ENCODE measurements at places on chromosomes 3 and 15. TPM values are rescaled to one million over a fixed set of nuclear protein-coding genes. Genes with fewer than 3 reads are reported as not detected.

DUSP7 gene
- 2.9 TPM for total RNA-seq

PRRT3 gene
- 5.5 TPM for total RNA-seq

C2CD4A gene
- total RNA-seq, result not detected

ZDHHC3 gene
- total RNA-seq, result 86.8 TPM

SNRPN gene
- 49.3 TPM for total RNA-seq

DNA sequence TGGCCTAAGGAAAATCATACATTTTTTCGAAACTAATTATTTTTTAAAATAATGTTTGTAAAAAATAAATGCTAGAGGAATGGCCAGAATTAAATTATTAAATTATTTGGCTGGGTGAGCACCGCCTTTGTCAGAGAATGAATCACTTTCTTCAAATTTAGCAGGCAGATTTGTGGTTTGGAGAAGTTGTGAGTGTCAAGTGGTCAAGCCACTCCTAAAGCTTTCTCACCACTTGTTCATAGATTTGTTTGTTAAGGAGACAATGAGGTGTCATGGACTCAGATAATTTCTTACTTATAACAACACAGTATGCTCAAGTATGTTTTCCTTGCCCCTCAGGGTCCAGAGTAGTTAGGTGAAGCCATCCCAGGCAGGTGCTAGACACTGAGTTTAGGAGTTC is 196.2 kb downstream of the TUSC7 start:
- no peak for DNase-seq

GRCh38 chr15:25241241-25241801 is 197.5 kb downstream of the UBE3A start:
- DNase-seq, result no peak

DNA sequence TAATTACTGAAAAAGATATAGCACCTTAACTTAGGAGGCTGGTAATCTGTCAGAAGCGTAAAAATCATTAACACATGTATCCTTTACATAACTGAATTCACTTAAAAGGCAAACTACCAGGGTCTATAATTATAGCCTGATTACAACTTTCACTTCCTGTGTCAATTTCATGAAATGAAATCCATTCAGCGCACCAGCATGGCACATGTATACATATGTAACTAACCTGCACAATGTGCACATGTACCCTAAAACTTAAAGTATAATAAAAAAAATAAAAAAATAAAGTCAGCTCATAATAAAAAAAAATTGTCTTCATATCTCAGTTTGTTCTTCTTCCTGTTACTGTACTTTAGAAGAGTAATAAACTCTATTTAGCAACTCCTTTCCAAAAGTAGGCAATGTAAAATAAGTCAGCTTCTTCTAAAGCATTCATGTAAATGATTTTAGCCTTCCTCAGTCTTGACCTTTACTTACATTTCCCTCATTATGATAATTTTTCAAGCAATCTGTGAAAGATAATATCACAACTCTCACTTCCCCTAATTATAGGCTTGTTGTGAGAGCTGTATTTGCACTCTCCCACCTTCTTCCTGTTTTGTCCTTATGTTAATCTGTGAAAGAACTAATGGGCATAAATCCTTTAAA is 50.1 kb downstream of the KBTBD8 start:
- DNase-seq, result no peak

- peak; percentile 30 for DNase-seq
These were observed 28.0 kb downstream of the MB21D2 start for GRCh38 chr3:192889679-192890078.

GRCh38 chr3:172029425-172030098 is 9.8 kb upstream of the FNDC3B start:
- DNase-seq, result no peak

GRCh38 chr3:114879059-114880031 is 267.7 kb downstream of the ZBTB20 start:
- DNase-seq, result peak; percentile 22

DNA sequence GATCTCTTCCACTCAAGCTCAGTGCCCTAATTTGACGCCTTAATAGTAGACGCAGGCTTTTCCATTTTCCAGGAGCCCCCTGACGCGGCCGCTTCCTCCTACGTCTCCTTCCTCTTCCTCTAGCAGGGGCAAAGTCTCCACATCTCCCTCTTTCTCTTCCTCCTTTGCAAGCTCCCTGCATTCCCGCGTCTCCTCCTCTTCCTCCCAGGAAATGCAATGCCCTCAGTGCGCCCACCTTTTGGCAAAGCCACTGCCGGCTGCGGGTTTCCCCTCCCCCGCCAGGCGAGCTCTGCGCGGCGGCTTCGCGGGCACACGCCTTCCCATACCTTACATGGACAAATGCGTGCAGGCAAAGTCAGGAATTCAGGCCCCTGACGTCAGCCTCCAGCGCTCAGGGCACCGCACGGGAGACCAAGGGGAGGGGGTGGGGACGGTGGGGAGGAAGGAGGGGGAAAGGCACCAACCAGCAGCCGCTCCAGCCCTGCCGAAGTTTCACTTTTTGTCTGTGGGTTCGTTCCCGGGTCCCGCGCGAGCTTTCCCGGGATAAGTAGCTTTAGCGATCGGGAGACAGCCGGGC is 432 bp upstream of the LPP start:
- DNase-seq, result peak; percentile 95
